Stimulated activated CD4-positive, alpha-beta T cell treated with anti-CD3 and anti-CD28 coated beads, TNF-alpha, amount 100 ng/mL, for 4 hours (primary cell): ENCODE measurements at places on chromosomes 2 and 18.
A peak's percentile ranks its signal among the peaks of the same experiment; 100 is the strongest.

GRCh38 chr2:209556354-209556961 is 132.6 kb downstream of the MAP2 start:
- no peak for DNase-seq

DNA sequence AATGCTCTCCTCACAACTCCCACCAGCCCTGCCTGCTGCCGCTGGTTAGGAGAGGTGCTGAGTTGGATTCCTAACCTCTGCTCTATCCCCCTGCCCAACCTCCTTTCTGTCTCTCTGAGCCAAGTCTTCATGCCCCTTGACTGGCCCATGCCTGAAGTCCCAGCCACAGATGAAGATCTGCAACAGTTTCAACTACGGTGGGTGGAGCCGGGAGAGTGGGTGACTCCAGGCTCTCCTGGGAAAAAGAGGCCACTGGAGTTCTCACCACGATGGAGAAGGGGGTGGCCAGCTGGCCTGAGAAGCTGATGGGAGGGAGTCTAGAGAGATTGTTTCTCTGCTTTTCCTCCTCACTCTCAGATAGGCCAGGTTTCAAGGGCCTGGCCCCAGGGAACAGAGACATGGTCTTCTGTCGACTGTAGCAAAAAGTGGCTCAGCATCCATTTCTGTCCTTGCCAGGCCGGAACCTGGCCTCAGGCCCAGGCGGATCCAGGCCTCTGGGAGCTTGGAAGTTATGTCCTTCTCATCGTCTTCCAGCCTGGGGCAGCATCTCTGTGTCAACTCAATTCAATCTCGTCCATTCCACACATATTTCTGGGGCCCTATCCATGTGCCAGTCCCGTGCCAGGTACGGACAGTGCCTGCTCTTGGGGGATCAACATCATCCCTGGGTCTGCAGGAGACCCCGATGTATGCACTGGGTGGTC is 75.3 kb downstream of the INHBB start:
- no peak for DNase-seq

- no peak for DNase-seq
Measured at GRCh38 chr2:52710810-52711618, 1056.6 kb upstream of the CHAC2 start.

- DNase-seq = no peak
Measured at GRCh38 chr18:7467708-7468466, 99.2 kb upstream of the PTPRM start.

GRCh38 chr2:4356541-4356940 is 653.2 kb downstream of the DCDC2C start:
- no peak for DNase-seq

- no peak for DNase-seq
Measured at GRCh38 chr2:180716186-180717180, 263.9 kb upstream of the UBE2E3 start.

DNA sequence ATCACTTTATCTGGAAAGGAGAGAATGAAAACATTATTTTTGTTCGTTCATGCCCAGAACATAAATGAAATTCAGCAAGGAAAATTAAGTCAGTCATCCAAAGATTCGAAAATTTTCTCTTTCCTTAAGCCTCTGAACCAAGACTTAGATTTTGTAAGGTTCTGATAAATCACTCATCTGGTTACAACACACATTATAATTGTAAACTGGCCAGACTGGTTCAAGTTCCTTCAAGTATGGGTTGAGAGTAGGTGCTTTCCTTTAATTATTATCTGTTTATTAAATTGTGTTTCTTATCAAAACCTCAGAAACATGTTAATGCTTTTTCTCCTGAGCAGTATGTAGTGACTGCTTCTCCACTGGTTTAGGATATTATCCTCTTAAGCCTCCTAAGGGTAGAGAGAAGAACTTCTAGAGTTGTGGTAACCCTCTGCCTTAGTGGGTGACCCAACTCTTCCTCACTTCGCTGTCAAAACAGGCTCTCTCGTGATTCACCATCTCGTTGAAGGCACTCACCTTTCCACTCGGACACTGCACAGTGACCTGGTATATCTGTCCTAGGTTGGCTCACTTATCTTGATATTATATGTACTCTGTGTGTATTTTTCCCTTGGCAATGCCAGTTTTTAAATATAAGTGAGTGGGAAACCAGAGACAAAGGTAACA is 325.9 kb downstream of the PAX3 start:
- no peak for DNase-seq

DNA sequence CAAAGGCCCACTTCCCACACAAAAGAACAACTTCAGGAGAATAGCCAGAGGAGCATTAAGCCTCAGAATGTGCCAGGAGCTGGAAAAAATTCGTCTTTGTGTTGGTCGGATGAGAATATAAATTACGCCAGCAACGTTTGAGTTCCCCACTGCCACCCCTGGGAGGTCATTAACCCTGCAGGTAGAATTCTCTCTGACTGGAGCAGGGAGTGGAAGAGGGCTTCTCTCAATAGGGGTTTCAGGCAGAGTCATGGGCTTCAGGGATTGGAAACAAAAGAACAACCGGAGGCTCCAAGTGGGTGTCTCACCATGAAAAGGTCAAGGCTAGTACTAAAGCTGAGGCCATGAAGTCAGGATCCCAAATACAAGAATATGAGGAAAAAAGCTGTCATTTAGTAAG is 69.0 kb upstream of the DDX18 start:
- DNase-seq = no peak

DNA sequence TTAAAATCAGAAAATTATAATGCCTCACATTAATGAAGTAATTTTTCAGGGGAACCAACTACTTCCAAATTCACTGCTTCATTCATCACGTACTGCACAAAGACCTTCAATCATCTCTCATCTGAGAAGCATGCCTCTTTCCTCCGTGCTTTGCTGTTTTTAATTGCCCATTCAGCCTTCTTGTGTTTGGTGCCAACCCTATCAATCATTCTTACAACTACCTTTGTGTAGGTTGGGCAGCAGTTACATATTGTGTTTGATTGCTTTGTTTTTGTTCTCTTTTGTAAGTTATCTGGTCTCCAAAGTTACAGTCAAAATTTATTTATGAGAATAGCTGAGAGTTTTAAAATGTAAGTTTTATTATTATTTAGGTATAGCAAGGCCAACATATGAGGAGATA is 549.0 kb upstream of the SLC8A1 start:
- DNase-seq = no peak

DNA sequence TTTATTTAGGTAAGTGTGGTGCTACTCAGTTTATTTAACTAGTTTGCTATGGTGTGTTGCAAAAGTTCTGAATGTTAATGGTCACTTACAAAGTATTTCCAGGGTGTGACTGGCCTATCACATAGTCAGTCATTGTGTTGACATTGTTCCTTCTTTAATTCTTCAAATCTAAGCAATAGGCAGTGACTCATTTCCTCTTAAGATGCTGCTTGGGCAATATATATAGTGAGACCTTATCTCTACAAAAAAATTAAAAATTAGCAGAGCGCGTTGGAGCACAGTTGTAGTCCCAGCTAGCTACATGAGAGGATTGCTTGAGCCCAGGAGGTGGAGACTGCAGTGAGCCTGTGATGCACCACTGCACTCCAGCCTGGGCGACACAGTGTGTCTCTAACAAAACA is 5.8 kb upstream of the CCDC88A start:
- no peak for DNase-seq

DNA sequence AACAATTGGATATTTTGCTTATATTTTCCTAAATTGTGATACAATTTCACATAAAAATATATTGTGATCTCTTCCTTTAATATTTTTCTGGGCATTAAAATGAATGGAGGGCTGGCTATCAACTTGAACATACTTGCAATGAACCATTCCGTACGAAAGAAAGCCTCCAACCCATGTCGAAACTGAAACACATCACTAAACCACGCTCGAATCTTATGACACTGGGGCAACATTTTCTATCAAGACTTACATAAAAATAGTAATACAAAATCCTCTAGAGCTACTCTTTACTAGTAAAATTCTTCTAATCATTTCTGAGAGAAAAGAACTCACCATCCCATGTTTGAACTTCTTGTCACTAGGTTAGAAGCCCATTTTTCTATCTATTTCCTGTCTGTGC is 132.8 kb upstream of the DOK6 start:
- DNase-seq = no peak

- DNase-seq = peak; percentile 39
Measured at GRCh38 chr2:191150600-191151330, at the start of gene STAT4. Gene STAT4 (minus strand): TSS chr2:191150994. CDS start chr2:191148203, 2,791 bp downstream.

DNA sequence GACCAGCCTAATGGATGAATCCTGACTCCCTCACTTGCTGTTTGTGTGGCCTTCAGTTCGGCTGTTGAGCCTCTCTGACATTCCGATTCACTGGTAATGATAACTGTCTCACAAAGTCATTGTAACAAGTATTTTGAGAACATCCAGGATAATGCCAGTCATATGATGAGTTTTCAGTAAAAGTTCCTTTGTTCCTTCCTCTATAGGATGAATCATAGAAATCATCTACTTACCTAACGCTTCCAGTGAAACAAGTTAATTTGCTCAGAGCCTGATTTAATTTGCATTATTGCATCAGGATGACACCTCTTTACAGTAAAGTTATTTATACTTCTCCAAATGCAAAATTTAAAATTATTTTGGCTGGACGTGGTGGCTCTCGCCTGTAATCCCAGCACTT is 32.0 kb downstream of the RAB31 start:
- no peak for DNase-seq

DNA sequence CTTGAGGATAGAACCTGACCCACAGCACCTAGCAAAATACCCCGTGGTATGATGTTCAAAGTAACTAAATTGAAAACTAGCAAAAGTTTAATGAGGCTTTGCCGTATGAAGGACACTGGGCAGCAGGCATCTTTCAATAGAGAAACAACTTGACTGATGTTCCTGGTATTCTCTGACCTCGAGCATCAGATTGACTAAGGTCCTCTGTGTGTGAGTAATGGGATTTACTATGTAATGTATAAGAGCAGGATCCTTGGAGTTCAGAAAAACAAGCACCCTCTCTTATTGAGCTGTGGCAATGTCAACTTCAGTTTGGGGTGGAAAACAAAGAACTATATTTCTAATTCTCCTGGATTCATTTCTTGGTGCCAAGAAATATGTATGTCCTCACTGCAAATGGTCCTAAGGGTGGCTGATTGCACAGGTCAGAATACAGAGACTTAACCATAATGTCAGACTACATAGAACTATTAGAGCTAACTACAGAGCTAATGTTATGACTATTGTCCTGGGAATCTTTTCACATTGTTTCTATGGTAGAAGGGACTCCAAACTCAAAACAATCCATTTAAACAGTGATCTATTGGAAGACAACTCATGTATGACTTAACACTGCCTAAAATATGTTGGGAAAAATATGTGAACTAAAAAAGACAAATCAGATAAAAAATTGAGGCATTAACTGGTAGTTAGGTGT is 4.4 kb downstream of the TNFAIP6 start:
- no peak for DNase-seq

DNA sequence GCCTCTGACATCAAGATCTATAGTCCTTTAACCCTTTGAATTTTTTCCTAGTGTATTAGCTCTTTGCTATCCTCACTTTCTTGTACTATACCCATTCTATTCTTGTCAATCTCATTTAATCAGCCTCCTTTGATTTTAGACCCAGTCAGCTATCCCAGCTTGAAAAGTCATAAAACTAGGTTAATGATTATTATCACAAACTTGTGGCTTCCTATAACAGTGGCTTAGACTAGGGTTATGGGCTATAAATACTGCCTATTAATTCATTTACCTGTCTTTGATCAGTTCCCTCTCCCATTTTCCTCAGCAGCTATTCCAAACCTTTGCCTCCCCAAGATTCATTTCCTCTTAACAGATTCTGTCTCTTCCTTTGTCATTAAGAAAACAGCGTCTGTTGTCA is 174.8 kb downstream of the UBR3 start:
- no peak for DNase-seq

GRCh38 chr2:183269956-183270355 is 145.7 kb downstream of the NUP35 start:
- no peak for DNase-seq

- no peak for DNase-seq
Measured at GRCh38 chr2:10541081-10541480, 93.0 kb upstream of the ODC1 start.

GRCh38 chr18:54679318-54680149 is 88.5 kb downstream of the DYNAP start:
- DNase-seq = no peak

DNA sequence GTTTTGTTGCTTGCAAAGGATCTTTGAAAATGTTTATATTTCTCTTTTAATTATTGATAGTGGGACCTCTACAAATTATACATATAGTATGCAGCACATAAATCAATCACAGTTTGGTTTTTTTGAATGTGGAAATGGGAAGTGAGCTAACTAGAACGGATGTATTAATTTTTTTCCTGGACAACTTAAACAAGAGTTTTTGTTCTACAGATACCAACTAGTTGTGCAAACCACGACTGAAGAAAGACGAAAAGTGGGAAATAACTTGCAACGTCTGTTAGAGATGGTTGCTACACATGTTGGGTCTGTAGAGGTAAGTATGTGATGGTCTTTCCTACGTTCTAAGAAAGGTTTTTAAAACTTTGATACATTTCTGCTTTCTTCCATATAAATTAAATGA is 39.2 kb downstream of the NDC80 start:
- no peak for DNase-seq

DNA sequence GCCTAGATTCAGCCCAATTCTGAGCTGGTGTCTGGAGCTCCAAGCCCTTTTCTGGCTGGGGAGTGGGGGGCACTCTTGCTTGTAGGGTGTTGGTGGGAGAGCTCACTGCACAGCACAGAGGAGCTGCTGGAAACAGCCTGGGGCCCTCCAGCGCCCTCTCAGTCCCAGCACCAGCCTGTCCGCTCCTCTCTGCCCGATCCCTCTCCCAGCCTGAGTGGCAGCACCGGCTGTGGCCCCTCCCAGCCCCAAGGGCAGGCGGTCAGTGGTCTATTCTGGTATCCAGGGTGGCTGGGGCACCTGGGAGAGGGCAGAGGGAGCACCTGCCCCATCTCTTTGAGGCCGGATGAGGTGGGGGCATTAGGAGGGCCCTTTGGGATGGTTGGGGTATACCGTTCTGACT is 13.2 kb upstream of the DES start:
- DNase-seq = no peak

- DNase-seq = no peak
Measured at GRCh38 chr2:240461471-240462072, 26.1 kb downstream of the GPC1 start.

- DNase-seq = no peak
Measured at GRCh38 chr2:158502974-158503373, 46.2 kb downstream of the PKP4 start.

GRCh38 chr2:73984203-73984921 is at the start of gene TET3:
Gene TET3 (plus strand): TSS chr2:73984910. CDS start chr2:73986404, 1,494 bp downstream.
- DNase-seq = peak; percentile 48

DNA sequence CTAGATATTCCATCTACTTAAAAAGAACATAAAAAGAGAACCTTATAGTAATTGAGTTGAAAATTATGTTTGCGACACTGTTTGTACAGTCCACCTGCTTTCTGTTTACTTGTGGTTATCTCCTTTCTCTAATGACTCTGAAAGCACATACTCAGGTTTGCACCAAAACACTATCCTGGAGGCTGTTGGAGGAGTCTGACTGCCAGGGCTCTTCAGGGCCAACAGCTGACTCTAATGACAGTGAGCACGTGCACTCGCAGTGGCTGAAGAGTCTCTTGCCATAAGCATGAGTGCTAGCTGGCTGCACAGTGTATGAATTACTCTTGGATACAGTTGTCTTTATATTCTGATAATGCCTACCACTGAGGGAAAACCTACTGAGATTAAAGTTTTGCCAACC is 16.7 kb upstream of the GLS start:
- no peak for DNase-seq
